Glomerular endothelial cell (primary cell): ENCODE measurements at places on chromosomes 2 and 18.

DNA sequence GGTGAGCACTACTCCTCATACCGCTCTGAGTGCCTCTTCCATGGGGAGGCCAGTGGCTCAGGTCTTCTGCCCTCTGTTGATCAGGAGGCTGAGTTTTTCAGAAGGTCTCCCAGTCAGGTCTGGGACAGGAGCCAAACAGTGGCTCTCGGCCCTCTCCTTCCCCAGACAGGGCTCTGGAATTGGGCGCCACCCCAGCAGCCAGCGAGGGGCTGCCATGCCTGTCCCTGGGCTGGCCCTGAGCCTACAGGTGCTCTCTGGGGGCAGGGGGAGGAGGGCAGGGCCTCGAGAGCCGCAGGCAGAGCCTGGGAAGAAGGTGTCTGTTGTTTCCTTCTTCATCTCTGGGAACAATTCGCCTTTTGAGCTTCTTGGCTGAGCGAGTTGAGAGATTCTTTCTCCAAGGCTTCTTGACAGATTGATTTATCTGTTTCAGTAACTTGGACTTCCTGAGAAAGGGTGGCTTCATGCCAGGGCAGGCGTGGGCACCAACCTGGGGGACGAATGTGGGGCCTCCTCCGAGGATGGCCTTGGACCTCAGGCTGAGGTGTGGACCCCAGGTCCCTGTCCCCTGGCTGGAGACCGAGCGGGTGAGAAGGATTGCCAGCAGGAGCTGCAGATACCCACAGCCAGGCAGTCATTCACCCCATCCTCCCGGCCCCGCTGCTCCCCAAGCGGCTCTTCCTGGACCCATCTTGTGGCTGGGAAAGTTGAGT, 64.7 kb upstream of the GLI2 start:
- DNase-seq: no peak

DNA sequence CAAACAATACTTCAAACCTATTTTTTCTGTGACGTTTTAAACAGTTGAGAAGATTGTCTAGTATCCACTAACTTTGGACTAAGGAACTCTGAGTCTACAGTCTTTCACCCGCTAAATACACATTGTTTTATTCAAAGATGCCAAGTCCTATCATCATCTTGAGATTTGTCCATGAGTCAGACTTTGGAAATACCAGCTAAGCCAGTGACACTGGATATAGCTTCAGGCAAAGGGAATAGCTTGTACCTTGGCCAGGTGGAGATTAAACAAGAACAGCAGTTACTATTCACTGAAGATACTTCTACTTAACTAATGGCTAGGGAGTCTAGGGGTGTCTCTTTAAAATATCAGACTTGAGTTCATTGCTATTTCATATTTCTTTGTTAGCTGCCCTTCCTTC, 137.5 kb downstream of the COMMD1 start:
- DNase-seq: no peak

DNA sequence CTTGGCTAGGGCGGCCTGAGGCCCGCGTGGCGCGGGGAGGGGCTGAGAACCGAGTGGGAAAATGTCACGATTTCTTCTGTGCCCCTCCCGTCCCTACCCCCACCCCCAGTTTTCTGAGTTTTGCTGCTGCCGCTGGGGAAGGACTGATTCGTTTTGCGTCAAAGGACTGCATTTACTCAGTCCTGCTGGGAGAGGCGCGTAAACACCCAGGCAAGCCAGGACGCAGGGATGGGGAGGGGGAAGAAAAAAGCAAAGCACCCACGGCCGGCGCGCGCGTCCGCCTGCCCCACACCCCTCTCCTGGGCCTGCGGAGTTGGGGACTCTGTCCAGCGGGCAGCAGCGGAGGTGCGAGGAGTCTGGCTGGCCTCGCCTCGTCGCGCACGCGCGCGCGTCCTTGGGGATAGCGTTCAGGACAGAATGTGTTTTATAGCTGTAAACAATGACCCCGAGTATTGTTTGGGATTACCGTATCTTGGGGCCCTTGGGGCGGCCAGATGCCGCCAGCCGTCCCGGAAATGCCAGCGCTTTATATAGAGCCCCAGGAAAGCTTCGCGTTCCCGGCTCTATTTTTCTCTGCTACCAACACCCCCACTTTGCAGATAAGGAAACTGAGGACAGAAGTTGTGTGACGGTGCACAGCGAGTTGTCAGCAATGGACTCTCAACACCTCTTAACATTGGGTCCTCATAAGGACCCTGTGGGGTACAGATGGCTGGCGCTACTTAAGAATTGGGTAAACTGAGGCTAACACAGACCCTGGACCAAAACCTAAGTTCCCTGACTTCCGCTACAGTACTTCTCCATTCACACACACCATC, 1.7 kb upstream of the FOSL2 start:
- no peak for DNase-seq

DNA sequence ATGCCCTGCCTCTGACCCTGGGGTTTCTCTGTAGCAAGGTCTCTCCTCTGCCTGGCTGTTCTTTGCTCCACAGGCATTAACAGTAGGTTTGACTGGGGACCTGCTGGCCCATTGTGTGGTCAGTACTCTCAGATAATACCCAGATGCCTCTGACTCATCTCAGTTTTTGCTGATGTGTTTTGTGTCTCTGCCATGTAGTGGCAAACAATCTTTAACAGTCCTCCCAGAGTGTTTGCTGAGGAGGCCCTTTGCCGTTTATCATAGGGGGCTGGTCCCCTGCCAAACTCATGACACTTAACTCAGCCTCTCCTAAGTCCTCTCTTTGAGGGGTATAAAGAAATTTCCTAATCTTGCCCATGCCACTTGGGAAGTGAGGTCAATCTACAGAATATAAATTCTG, 793.7 kb upstream of the FANCL start:
- no peak for DNase-seq

DNA sequence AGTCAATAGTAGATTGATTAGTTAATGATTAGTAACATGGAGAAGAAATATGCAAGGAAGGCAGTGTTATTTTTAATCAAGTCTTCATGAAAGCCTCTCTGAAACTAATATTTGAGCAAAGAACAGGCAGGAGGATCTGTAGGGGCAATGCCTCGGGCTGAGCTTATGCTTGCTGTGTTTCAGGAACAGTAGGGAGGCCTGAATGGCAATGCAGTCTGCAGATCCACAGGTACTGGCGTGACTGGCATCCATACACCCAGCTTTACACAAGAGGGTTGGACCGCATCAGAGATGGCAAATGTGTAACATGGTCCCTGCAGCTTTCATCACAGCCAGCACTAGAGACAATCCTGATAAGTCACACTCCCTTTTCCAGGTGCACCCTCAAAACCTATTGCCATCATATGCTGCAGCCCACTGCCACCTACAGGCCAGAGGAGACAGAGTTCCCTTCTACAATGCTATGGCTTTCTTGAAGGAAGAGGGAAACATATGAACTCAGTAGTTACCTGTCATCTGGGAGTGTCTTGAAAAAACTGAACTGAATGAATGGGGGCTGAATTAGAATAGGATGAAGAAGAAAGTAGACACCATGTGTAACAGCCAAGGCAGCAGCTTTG, 582.4 kb upstream of the RAB6C start:
- no peak for DNase-seq

GRCh38 chr2:179049203-179049545, 763 bp downstream of the CCDC141 start:
- DNase-seq: no peak

DNA sequence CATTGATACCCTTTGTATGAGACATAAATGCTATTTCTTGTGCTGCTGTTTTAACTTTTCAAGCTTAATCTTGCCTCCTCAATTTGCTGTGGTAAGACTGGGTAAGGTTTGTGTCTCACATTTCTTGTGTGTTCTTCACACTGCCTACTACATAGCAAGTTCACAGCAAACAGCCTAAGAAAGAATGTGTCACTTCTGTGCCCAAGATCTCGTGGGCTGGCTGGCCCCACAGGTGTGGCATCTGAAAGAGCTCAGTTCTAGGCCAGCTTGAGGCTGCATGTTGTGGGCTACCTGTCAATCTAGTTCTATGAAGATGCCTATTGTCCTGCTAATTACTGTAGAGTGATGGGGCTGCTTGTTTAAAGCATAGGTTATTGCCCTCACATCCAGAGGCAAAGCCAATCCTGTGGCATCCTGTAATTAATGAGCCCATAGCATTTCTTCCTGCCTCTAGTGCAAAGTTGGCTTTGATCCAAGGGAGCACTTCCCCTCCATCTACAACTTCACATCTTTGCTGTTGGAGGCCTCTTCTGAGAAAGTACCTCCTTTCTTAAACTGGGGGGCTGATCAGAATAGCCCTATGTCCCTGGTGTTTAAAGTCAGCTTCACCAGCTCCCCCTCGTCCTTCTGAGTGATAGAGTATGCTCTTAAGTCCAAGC, 40.9 kb upstream of the ASPRV1 start:
- DNase-seq: no peak

GRCh38 chr18:59576541-59577385, 120.5 kb downstream of the CCBE1 start:
- no peak for DNase-seq

- DNase-seq: no peak
These were observed 268.4 kb downstream of the TCF4 start for GRCh38 chr18:55319459-55320193.

- DNase-seq: no peak
These were observed at the start of gene GLI2 for GRCh38 chr2:120735746-120736170. Gene GLI2, plus strand, starts transcription at chr2:120735868. Its CDS starts 61,453 bp downstream, at chr2:120797321.

- no peak for DNase-seq
These were observed 74.8 kb upstream of the COL5A2 start for GRCh38 chr2:189254268-189254883.

GRCh38 chr2:27431395-27431794, 3.0 kb downstream of the NRBP1 start:
- DNase-seq: no peak

DNA sequence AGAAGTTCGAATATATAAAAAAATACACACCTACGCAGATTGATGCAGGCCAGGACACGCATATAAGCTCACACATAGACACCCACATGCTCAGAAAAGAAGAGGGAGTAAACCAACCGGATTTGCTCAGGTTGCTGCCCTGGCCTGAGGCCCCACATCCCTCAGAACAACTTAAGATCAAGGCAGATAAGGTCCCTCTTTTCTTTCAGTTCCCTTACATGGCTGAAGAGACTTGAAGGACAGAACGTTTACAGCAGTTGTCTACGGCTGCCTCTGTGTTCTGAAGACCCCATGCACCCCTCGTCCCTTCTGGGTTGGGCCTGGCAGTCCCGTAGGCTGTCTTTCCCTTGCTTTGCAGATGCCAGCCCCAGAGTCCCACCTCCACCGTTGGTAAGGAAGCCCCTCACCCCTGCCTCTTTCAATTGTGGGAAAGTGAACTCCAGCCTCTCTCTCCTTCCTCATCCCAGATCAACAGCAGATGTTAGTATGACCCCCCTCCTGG, 4.3 kb upstream of the NAGK start:
- DNase-seq: no peak

DNA sequence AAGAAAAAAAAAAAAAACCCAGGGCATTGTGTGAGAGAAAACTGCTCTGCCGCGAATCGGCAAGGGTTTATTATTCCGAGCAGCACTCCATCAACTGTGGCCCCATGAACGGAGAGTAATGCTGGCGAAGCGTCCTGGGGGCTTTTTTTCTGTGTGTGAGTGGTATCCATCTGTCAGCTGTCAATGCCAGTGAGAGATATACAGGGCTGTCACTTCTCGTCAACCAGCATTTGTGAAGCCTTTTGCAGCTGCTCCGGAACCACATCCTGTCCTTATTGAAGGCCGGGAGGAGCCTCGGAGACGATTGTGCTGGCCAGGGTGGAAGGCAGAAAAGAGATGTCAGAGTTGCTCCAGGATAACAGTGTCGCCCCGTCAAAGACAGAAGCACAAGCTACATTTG, 356.9 kb upstream of the SMIM21 start:
- DNase-seq: no peak

- no peak for DNase-seq
These were observed at the start of gene OLA1 for GRCh38 chr2:174248187-174248997. Gene OLA1, minus strand, starts transcription at chr2:174248532. Its CDS starts 1,717 bp downstream, at chr2:174246815.

DNA sequence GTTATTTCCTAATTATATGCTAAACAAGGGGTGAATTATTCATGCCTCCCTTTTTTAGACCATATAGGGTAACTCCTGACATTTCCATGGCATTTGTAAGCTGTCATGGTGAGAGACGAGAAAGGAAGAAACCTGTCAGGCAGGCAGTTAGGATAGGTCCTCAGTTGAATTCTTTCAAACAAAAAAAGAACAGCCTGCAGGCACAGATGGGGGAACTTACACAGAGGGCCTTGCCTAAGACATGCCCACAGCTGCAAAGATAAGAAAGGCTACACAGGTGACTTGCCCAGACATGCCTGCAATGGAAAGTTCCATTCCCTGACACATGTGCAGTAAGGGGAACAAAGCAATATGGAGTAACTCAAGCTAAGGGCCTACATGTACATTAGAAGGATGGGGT, 128.1 kb downstream of the TMEM163 start:
- DNase-seq: no peak

GRCh38 chr2:221166292-221166691, 405.8 kb downstream of the EPHA4 start:
- no peak for DNase-seq

DNA sequence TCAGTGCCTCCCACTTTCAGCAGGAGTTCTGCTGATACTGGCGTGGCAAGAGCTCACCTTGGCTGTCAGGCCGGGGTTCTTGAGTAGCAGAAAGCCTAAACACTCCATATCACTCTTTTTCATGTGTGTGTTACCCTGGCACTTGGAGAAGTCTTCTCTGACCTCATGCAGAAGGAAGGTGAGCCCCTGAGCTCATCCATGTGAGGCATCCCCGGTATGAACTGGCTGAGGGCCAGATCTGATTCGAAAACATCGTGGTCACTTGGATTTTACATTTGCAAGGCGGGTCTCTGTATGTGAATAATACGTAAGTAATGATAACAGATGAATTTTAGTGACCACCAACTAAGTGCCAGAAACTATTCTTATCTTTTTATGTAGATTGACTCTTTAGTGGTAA, 93.6 kb downstream of the RAPGEF4 start:
- DNase-seq: no peak

GRCh38 chr2:54387059-54387991, 68.8 kb upstream of the SPTBN1 start:
- DNase-seq: no peak

DNA sequence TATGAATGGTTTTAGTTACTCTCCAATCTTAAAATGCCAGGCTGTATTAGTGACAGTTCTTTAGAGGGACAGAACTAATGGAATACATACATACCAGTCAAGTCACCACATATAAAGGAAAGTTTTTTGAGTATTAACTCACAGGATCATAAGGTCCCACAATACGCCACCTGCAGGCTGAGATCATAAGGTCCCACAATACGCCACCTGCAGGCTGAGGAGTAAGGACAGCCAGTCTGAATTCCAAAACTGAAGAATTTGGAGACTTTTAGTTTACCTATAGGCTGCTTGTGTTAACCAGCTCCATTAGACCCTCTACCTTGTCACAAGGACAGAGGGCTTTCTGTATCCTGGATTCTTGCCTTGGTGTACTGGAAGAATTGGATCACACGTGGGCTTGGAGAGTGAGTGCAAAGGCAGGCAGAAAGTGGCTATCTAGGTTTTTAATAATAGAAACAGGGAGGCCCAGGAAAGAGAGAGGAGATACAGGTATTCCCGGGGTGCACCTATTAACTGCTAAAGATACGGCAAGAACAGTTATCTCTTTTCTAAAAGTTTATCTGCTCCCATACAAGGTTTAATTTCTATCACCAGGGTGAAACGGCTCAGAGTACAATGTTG, 234.9 kb upstream of the CYRIA start:
- no peak for DNase-seq

GRCh38 chr2:203809084-203809521, 58.5 kb upstream of the CTLA4 start:
- DNase-seq: no peak
